ENCODE measurements at places on chromosomes 3 and 15.

- DNase-seq, result no peak
Observed at GRCh38 chr3:34582055-34582454, 783.6 kb downstream of the PDCD6IP start.

GRCh38 chr15:42155546-42156242, 742 bp downstream of the PLA2G4F start:
- peak; percentile 56 for DNase-seq

- peak; percentile 18 for DNase-seq
Observed at GRCh38 chr15:53862386-53862785, 102.9 kb upstream of the WDR72 start.

GRCh38 chr3:138078901-138079344, 36.5 kb downstream of the DZIP1L start:
- DNase-seq, result no peak

GRCh38 chr3:133820889-133821675, 15.5 kb downstream of the SRPRB start:
- no peak for DNase-seq

- DNase-seq, result no peak
Observed at GRCh38 chr3:127732879-127733350, 60.2 kb downstream of the ABTB1 start.

DNA sequence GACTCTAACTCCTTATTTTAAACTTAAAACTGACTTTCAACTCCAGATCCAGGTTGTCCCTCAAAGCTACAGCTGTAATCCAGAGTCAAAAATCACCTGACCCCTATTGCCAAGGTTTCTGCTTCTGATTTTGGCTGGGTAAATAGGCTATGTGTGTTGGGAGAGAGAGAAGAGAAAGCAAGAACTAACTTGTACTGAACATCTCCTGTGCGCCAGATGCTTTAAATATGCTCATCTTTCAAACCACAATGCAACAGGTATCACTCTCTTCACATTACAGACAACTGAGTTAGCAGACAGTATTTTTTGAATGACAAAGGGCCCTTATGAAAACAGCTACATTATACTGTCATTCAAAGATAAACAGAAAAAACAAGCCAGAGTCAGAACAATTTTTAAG, 7.0 kb downstream of the WWTR1 start:
- no peak for DNase-seq

GRCh38 chr3:178808748-178809147, 262.9 kb downstream of the ZMAT3 start:
- DNase-seq, result no peak

DNA sequence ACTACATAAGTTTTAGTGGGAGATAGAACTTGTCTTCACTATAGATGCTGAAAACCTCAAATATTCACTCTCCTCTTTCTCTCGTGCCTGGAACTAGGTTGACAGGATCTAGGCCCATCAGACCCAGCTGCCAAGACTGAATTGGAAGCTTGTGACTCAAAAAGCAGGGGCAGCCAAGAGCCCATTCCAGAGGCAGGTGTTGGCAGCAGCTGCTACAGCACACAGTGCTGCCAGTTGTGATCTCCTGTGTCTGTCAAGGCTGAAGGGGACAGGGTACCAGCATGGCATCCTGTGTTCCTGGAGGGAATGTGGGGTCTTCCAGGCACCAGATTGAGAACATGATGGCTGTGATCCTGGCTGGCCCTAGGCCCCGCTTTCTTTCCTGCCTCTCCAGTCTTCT, 92.5 kb upstream of the MB21D2 start:
- DNase-seq, result no peak

GRCh38 chr3:157527131-157527881, 24.1 kb upstream of the VEPH1 start:
- DNase-seq, result no peak

Measured in Calu3 (cell line).